Naive thymus-derived CD4-positive, alpha-beta T cell (primary cell): ENCODE measurements at places on chromosomes 5 and 9. TPM values are rescaled to one million over a fixed set of nuclear protein-coding genes. Genes with fewer than 3 reads are reported as not detected.

MZB1 gene
- 0.80 TPM for polyA plus RNA-seq

MATR3 gene
- 313 TPM for polyA plus RNA-seq

ROPN1L gene
- 1.4 TPM for polyA plus RNA-seq

PCDHGC3 gene
- polyA plus RNA-seq, result not detected

CTXN3 gene
- polyA plus RNA-seq, result not detected

FASTKD3 gene
- 11.3 TPM for polyA plus RNA-seq

ZNF782 gene
- 1.5 TPM for polyA plus RNA-seq

IFNA16 gene
- polyA plus RNA-seq, result not detected

TSSK1B gene
- polyA plus RNA-seq, result not detected

SAXO1 gene
- polyA plus RNA-seq, result 0.45 TPM

IL3 gene
- polyA plus RNA-seq, result not detected

TTC39B gene
- polyA plus RNA-seq, result 10.0 TPM

GRCh38 chr5:124644138-124644537, 102.3 kb downstream of the ZNF608 start:
- DNase-seq, result no peak

DNA sequence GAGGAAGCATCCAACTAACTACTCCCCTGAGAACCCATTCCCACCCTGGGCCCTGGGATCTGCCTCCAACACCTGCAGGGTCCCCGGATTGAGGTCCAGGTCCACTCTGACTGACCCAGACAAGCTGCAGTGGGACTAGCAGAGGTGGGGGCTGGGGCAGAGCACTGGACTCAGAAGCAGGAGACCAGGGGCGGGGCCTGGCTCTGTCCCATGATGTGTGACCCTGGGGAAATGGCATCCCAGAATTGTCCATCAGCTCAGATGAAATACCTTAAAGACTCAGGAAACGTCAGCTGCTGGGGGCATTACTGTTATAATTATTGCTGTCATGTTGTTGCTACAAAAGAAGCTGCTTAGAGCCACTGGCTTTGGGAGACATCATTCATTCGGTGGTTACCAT, 202.4 kb downstream of the C9orf50 start:
- DNase-seq, result no peak

DNA sequence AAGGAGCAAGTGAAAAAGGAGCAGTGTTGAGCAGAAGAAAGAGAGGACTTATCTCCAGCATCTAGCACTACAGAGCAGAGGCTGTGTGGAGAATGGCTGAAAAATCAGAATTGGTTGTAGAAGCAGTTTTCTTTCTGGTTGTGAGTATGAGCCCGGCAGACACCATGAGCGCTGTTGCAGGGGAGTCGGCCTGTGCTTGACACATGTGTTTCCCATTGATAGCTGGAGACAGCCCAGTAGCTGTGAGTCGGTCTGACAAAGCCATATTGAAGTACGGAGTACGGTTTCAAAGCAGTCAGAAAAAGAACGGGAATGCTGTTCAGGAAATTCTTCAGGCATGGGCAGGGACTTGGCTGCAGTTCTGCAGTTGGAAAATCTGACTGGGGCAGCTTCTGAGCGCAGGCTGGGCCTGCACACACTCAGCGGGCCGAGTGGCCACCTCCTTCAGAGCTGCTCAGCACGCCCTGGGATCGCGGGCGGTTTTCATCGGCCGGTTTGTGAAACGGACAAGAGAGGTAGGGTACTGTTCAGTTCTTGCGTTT, at the start of gene SGCD:
Gene SGCD, plus strand, starts transcription at position 447 of the 542 bp plus-strand sequence.
- no peak for DNase-seq

DNA sequence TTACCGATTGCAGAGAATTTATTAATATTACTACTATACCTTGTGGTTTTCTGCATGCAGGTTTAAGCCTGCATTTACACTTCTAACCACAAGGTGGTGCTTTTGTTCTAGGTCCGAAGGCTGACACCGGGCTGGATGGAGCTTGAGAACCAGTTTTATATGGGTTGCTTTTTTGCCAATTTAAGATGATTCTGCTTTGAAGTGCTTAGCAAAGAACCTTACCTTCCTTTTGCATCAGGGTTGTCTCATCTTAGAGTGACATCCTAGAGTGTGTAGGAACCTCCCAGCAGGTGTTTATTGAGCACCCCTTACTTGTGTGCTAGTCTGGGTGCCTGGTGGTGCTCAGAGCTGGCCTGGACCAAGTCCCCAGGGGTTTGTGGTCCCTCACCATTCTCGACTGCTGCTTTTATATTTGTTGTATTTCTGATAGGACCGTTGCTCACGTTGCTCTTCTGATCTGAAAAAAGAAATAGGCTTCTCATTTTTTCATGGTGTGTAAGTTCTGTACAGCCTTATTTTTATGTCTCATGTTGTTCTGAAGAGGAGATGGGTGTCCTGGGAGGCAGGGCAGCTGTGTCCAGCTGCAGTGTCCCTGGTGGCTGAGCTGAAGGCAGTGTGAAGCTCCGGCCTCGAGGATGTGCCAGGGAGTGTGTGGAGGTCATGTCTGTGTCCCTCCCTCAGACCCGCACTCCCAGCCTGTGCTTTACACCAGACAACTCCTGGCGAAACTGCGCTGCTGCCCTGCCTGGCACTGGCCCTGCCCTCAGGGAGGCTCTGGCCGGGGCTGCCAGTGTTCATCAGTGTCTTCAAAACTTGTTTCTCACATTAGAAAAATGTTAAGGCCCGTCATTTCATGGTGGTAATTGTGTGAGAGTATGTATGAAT, 54.3 kb downstream of the EHMT1 start:
- DNase-seq, result no peak

GRCh38 chr5:110161162-110161561, 471.4 kb downstream of the MAN2A1 start:
- no peak for DNase-seq

DNA sequence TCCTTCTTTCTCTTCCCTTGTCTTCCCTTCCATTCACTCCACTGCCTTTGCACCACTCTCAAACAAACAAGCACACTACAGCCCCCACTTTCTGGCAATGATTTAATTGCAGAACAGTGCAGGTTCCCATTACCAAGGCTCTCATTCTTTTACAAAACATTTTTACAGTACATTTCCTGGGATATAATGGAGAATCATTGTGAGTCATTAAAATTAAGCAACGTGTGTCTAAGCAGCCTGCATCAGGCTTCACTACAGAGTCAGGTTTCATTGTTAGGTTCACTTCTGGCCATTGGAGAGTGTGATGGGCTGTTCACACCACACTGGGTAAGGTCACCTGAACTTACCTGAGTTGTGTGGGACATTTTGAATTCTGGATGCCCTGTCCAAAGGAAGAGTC, 303.5 kb downstream of the TRIM32 start:
- no peak for DNase-seq

DNA sequence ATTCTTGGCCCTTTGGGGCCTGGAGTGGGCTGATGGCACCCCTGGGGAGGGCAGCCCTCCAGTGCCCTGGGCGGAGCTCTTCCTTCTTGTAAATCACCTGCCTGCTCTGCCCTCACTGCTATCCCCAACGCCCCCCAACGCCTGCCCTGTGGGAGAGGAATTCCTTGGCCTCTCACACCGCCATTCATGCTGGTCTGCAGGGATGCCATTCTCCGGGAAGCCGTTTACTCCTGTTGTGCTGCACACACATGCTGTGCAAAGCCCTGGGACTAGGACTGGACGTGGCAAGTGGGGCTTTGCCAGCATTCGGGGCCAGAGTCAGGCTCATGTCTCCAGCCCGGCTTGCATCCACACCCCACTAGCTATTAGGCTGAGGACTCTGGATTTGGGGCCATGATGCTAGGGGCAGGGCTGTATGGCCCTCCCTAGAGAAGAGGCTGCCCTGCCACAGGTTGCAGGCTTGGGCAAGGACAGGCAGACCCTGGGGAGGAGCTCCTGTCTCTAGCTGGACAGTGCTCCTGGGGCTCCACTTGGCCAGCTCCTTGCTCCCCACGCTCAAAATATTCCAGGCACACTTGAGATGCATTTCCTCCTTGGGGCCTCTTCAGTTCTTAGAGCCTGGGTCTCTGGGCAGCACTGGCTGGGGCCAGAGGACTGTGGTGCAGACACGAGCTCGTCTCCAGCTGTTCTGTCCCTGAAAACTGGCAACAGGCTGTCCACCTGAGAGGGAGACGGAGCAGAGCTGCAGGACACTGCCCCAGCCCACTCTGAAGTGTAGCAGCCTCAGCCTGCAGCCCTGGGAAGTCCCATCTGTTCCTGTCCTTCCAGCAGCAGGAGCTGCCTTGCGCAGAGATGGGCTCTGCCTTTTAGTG, 226.9 kb downstream of the CACNA1B start:
- no peak for DNase-seq

GRCh38 chr9:122815544-122815943, 12.8 kb downstream of the PDCL start:
- DNase-seq, result no peak

GRCh38 chr9:94563548-94563947, 8.7 kb downstream of the PCAT7 start:
- DNase-seq, result no peak

GRCh38 chr9:121321016-121321503, 49.0 kb downstream of the STOM start:
- DNase-seq, result no peak

GRCh38 chr5:135973323-135974020, 18.7 kb upstream of the LECT2 start:
- DNase-seq, result no peak

- DNase-seq, result no peak
These were observed 105.1 kb upstream of the GNA14 start for GRCh38 chr9:77753180-77753579.

DNA sequence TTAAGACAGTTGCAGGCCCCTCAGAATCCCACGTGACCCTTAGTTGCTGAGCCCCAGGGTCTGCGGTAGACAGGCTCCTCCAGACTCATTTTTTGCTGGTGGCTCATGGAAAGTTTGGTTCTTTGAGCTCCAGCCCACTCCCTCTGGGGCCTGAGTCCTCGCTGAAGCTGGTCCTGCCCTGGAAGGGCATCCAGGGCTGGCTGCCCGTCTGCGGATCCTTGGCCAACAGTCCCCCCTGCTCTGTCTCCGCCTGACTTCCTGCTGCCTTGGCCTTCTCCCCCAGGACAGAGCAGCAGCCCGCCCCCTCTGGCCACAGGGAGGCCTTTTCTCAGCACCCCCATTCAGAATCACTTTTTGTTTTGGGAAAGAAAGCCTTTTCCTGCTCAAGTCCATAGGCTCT, 24.4 kb downstream of the SLC6A7 start:
- no peak for DNase-seq

DNA sequence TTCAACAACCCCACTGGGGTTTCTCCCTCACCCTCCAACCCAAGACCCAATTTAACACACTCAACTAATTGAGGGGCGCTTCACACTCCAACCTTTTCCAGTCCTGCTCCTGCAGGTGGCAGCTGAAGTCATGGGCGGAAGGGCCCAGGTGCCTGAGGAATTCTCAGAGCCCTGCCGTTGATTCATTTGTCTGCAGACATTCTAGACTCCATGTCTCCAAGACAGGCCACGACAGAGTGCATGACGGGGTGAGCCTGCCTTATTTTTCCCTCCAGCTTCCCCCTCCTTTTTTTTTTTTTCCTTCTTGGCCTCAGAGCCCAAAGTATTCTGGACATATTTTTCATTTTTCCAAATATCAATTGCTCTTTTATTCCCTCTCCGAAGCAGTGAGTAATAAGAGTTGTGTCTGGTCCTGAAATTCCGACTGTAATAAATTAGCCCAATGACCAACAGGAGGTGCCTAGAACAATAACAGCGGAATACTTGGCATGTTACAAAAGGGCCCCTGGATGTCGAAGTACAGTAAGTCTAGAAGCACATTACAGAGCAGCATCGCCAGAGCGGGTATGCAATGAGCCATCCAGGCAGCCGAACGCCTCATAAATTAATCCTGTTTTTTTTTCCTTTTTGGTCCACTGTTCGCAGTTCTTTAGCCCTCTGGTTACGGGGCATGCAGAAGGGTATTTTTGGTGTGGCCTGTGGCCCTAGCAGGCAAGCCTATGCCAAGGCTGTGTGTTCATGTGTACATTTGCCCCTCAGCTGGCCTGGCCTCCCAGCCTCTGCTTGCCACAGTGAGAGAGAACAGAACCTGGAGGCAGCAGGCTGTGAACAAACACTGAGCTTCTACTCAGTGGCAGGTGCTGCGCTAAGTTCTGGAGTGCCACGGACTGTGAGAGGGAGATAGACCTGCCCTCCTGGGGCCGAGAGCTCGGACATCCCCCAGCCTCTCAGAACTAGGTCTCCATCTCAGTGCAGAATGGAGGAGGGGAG, 8.6 kb upstream of the SMIM23 start:
- DNase-seq, result no peak

GRCh38 chr5:1487079-1487764, 36.5 kb downstream of the LPCAT1 start:
- DNase-seq, result no peak

DNA sequence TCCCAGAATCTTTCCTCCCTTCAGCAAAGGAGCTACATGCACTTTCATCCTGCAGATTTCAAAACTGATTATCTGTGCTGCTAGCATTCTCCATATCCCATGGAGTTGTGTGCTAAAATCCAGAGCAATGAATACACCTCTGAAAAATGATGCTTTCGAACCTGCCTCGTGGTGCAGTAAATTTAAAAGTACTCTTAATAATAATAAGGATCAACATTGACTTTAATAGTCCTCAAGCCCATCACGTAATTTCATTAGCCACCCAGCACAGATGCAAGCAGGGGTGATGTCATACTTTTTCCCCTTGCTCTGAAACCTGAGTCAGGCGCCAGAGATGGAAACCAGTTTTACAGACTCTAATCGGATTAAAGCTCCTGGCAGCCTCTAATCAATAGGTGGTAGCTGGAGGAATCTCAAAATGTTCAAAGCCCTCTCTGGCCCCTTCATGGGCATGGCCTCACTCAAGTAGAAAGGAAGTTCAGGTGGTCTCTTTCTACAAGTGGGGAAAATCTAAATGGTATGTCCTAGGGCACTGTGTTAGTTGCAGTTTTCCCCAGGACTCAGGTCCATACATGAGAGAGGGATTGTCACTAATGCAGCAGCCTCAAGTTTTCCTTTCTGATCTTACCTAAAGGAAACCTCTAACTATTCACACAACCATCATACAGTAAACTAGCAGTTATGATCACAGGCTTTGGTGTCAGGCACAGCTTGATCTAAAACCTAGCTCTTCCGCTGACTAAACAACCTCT, 221.6 kb upstream of the SLC30A5 start:
- DNase-seq, result no peak

DNA sequence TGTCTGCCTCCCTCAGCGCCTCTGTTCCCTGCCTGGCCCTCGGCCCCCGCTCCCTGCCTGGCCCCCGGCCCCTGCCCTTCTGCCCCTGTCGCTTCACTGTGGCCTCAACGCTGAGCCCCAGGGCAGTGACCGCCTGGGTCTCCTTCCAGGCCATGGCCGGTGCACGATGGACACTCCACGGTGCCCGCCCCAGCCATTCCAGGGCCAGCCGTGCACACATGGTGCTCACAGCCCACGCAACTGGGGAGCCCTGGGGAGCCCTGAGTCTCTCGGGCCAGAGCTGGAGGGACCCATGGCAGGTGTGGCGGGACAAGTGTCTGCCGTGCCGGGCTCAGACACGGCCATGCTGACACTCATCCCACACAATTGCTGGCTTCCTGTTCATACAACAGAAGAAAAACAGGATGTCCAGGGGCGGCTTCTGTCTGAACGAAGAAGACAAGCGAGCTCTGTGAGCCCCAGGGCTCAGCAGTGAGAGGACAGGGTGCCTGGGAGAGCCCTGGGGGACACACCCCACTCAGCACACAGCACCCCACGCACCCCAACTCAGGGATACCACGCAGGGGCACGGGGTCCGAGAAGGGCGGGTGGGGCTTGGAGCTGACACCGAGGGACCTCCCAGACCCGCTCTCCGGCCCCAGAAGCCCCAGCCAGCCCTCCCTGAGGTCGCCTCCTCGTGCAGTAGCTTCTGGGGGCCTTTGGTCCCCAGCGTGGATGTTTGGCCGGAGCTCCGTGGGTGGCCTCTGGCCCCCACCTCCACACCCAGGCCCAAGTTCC, 35.7 kb downstream of the EXD3 start:
- no peak for DNase-seq

- DNase-seq, result no peak
These were observed 175.5 kb upstream of the MVB12B start for GRCh38 chr9:126151031-126151685.
